Adrenal gland (tissue), 19 donors: ENCODE measurements at places on chromosomes 16 and 17. TPM values are rescaled to one million over a fixed set of nuclear protein-coding genes. Genes with fewer than 3 reads are reported as not detected.
A peak's percentile ranks its signal among the peaks of the same experiment; 100 is the strongest.

DNA sequence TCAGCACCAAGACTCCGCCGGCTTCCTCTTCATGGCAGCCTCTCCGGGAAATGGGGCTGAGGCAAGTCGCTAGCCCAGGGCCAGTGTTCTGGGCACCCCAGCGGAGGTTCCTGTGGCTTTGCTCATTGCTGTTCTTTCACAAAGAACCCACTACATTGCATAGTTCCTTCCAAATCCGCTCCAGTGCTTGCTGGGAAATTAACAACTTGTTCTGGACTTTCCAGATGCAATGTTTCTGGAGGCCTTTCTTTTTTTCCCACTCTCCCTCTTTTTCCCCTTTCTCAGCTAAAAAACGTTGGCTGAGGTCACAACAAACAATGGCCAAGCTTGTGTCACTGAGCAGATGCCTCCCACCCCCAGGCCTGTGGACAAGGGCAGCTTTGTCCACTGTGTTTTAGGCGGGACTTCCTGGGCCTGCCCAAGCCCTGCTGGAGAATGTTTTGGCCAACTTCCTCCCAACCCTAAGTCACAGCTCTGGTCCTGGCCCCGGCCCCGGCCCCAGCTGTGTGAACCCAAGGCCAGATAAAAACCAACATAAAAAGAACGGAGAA, 131.5 kb upstream of the RCVRN start:
- no peaks in the 10 kb centered on the region for H3K36me3 ChIP-seq
- H3K4me1 ChIP-seq = no peaks in the 10 kb centered on the region
- H3K27ac ChIP-seq = peak overlapping the region; percentile 20
- no peaks in the 10 kb centered on the region for H3K27me3 ChIP-seq
- H3K4me3 ChIP-seq = no peak overlapping the region
- DNase-seq = peak; percentile 45

TBKBP1 gene
- total RNA-seq = 15.9 TPM

HEATR3 gene
- 10.9 TPM for total RNA-seq

HID1 gene
- 3.2 TPM for total RNA-seq

RANGRF gene
- total RNA-seq = 26.1 TPM

DNA sequence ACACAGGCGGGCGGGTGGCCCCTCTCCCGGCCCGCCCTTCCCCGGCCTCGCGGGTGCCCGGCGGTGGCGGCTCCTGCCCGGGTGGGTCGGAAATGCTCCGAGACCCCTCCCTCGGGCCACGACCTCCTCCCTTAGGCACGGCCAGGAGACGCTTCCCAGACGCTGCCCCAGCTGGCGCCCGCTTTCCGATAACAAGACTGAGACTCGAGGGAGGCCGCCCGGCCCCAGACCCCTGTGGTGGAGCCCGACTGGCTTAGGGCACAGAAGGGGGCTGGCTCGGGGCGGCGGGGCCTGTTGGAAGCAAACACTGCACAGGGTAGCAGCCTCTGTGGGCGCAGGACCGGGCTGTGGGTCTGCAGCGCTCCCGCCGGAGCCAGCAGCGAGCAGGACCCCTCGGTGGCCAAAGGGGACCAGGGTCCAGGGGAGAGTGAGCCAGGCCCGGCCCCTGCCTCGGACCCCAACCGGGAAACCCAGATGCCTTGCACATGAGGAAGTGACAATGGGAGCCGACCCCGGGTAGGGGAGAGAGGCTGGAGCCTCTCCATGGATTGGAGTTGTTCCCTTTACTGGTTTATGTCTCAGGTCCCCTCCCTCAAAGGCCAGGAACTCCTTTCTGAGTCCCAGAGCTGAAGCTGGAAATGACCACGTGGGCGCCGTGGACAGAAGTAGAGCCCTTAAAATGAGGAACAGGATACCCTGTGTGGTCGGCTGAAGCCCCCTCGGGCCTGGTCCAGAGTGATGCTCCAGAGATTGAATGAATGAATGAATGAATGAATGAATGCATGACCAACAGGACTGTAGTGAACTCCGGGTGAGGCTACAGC, 19.8 kb upstream of the ADCY7 start:
- no peak overlapping the region for H3K27ac ChIP-seq
- no peaks in the 10 kb centered on the region for H3K36me3 ChIP-seq
- peaks cover 20% of the 10 kb centered on the region for H3K4me1 ChIP-seq
- no peaks in the 10 kb centered on the region for H3K27me3 ChIP-seq
- DNase-seq = no peak

DNA sequence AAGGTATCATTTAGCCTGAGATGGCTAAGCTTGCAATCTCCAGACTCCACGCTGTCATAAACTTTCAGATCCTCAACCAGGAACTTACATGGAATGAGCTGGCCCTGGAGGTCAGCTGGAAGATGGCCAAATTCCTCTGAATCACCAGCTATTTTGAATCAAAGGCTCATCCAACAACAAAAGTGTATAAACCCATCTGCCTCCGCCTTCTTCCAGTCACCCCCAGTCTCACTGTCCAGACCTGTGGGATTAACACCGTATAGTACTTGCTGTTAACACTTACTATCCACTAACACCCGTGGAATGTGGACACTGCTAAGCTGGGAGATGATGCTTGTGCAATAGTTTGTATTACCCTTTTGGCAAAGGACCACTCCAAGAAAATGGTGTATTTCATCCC, 1.9 kb upstream of the LCMT1 start:
- H3K27ac ChIP-seq = peak overlapping the region; percentile 66
- peak; percentile 82 for DNase-seq
- peaks cover 50% of the 10 kb centered on the region for H3K4me1 ChIP-seq

- H3K27me3 ChIP-seq = peaks cover 25% of the 10 kb centered on the region
- no peak overlapping the region for H3K4me3 ChIP-seq
- H3K4me1 ChIP-seq = no peaks in the 10 kb centered on the region
- H3K27ac ChIP-seq = no peak overlapping the region
- H3K36me3 ChIP-seq = no peaks in the 10 kb centered on the region
Measured at GRCh38 chr17:21375162-21375560, 996 bp upstream of the KCNJ12 start.

CHP2 gene
- total RNA-seq = 0.07 TPM

GRCh38 chr16:88870608-88871348, 4.3 kb upstream of the PABPN1L start:
- no peaks in the 10 kb centered on the region for H3K27me3 ChIP-seq
- H3K4me3 ChIP-seq = no peak overlapping the region
- DNase-seq = no peak
- H3K36me3 ChIP-seq = no peaks in the 10 kb centered on the region

GSDMA gene
- 2.2 TPM for total RNA-seq

DNA sequence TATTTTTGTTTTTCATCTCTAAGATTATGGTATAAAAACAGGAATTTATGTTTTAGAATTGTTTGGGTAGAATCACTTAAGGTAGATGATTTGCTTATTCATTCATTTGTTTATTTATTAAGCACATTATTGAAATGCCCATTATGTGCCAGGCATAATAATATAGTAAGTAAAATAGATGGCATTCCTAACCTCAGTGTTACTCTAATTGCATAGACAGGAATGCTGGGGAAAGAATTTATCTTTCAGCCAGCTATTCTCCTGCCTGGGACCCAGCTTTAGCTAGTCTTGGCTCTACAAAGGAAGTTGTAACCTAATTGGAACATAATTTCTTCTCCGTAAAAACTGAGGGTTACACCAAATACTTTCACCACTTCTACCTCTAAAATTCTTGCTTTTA, 44.6 kb downstream of the NFAT5 start:
- DNase-seq = no peak
- H3K4me1 ChIP-seq = peaks cover 57% of the 10 kb centered on the region
- H3K36me3 ChIP-seq = no peaks in the 10 kb centered on the region

DNA sequence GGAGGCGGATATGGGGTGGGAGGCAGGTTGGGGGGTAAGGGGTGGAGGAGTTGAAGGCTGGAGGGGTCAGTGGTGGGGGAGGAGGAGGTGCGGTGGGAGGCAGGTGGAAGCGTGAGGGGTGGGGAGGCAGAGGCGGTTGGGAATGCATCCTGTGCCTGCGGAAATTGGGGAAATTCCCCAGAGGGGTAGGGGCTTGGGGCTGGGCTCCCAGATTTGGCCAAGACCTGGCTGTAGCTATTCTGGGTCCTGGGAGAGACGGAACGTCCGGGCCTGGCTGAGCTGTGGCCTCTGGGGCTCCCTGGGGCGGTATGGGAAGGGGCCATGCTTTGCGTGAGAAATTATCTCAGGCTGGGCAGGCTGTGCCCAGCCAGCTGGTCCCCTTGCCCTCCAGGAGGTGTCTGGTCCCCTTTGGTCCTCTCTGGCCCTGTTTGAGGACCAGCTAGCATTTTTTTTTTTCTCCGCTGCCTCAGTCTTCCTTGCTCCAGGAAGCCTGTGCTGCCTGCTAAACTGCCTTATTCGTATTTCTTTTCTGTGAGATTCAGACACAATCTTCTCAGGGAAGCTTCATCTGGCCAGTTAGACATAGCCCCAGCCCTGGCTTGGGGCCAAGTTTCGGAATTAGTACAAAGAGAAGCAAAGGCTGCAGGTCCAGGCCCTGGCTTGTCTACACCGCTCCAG, 7.3 kb upstream of the TRPV2 start:
- H3K27ac ChIP-seq = no peak overlapping the region
- no peaks in the 10 kb centered on the region for H3K36me3 ChIP-seq
- DNase-seq = peak; percentile 79
- H3K27me3 ChIP-seq = no peaks in the 10 kb centered on the region

GRCh38 chr17:2707721-2708584, 3.6 kb downstream of the CLUH start:
- H3K4me1 ChIP-seq = peaks cover 72% of the 10 kb centered on the region
- peak overlapping the region; percentile 60 for H3K27ac ChIP-seq
- H3K36me3 ChIP-seq = no peaks in the 10 kb centered on the region
- DNase-seq = peak; percentile 90
- no peaks in the 10 kb centered on the region for H3K27me3 ChIP-seq
- H3K4me3 ChIP-seq = no peak overlapping the region
